Fibroblast of upper back skin (primary cell): ENCODE measurements at places on chromosomes 13 and 19.

GRCh38 chr13:33639626-33640080, 178.3 kb upstream of the RFC3 start:
- no peak for DNase-seq

- no peak for DNase-seq
These were observed 621.4 kb downstream of the DIAPH3 start for GRCh38 chr13:59542303-59542702.

GRCh38 chr19:17086834-17087233, 11.3 kb downstream of the MYO9B start:
- peak; percentile 43 for DNase-seq

GRCh38 chr13:29513002-29513980, 82.2 kb downstream of the SLC7A1 start:
- peak; percentile 25 for DNase-seq

DNA sequence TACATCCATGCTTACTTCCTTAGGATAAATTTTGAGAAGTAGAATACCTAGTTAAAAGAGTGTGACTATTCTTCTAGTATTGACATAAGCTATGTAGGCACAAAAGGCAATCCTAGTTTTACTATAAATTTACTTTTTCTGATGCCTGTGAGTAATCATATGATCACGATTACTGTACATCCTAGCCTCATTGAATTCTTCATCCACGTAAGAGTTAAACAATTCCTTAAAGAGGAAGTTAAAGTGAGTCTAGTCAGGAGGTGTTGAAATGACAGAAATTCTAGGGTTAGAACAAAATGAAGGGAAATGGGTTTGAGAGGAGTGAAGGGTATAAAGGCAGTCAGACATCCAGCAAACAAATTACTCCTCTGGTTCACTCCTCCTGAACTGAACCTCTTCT, at the start of gene ACOD1:
Gene ACOD1, plus strand, starts transcription at position 363 of the 400 bp plus-strand sequence. CDS start 48 bp downstream, outside the sequence.
- DNase-seq, result no peak

DNA sequence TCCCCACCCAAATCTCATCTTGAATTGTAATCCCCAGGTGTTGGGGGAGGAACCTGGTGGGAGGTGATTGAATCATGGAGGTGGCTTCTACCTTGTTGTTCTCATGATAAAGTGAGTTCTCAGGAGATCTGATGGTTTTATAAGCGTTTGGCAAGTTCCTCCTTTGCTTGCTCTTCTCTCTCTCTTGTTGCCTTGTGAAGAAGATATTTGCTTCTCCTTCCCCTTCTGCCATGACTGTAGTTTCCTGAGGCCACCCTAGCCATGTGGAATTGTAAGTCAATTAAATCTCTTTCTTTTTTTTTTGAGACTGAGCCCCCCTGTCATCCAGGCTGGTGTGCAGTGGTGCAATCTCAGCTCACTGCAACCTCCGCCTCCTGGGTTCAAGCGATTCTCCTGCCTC, 34.4 kb downstream of the VSTM1 start:
- no peak for DNase-seq

DNA sequence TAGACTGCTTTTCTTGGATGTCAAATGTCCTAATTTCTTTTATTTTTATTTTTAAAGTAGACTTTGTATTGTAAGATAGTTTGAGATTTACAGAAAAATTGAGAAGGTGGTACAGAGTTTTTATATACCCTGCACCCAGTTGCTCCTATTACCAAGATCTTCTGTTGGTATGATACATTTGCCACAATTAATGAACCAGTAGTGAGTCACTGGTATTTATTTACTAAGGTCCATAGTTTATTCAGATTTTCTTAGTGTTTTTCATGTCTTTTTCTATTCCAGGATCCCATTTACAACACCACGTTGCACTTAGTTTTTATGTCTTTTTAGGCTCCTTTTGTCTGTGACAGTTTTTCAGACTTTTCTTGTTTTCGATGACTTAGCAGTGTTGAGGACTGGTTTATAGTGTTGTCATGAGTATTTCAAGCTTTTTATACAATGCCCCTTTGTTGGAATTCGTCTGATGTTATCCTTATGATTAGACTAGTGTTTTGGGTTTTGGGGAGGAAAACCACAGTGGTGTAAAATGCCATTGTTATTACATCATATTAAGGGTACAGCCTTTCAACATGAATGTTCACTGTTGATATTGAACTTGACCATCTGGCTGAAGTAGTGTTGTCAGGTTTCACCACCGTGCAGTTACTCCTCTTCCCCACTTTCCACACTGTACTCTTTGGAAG, 35.9 kb downstream of the COG3 start:
- peak; percentile 91 for DNase-seq

GRCh38 chr13:29924482-29925350, 74.3 kb upstream of the UBL3 start:
- DNase-seq, result peak; percentile 83

DNA sequence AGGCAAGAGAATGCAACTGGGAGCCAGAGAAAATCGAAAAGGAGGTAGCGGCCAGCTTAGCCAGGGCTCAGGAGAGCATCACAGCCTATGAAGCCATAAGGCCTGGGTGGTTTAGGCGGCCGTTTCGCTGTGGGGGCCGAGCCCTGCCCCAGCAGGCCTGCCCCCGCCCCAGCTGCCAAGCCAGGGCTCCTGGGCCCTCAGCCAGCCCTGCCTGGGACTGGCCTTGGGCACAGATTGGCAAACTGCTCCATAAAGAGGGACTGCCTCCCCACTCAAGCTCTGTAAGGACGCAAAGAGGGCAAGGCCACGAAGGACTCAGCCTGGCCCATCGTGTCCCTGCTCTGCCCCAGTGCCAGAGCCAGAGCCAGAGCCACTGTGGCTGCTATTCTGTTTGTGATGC, 10.2 kb downstream of the ZNF653 start:
- DNase-seq, result no peak

GRCh38 chr19:13539332-13539731, 33.1 kb upstream of the CACNA1A start:
- DNase-seq, result no peak

GRCh38 chr13:39501702-39502324, 101.2 kb downstream of the LHFPL6 start:
- no peak for DNase-seq

DNA sequence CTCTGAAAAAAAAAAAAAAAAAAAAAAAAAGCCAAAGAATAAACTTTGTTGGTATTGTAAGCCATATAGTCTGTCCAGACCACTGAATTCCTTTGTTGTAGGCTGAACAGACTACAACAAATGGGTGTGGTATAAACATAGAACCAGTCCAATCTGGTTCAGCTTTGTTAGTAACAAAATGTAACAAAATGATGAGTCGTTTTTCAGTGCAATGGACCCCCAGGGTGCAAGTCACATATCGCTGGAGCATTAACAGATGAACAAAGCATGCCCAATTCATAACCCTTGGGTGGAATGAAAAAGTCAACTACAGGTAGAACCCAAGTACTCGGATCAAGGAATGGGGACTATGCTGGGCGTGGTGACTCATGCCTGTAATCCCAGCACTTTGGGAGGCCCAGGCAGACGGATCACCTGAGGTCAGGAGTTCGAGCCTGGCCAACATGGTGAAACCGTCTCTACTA, 13.6 kb upstream of the FCHO1 start:
- DNase-seq, result peak; percentile 13

GRCh38 chr13:46894568-46894967, 2.3 kb downstream of the HTR2A start:
- peak; percentile 59 for DNase-seq

GRCh38 chr13:29946093-29946492, 95.7 kb upstream of the UBL3 start:
- DNase-seq, result no peak

DNA sequence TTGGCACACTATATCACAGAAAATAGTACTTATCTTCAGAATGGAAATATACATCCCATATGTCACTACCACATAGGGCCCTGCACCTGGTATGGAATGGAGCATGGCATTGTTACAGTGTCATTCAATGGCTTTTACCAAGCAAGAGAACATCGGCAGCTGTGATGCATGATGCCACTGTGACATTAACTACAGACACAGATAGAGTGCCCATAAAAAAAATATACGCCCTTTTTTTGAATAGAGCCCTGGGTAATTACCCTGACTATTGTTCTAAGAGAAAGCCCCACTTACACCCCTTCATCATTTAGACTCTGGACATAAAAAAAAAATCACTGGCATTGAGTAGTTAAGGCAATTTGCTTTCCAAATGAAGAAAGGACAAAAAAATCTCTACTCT, 320.3 kb downstream of the DNAJC15 start:
- DNase-seq, result no peak

DNA sequence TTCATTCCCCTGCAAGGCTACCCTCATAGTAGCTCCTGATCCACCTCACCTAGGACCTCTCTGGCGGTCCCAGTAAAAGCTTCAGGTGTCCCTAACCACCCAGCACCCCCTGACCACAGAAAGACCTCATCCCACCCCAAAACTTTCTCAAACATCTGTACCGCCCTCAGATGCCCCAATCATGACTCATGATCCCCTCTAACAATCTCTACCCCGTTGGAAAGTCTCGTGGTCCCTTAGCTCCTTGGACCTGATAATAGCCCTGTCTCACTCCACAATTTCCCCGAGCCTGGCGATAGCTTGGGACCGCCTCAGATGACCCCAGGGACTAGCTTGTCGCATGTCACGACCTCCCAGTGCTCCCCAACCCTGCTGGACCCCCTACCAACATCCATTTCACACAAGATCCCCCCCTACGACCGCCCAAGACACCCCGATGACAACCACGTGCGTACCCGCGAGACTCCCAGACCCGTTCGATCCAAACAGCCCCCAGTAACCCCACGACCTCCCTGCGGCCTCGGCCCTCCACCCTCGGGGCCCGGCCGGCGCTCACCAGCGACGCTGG, 450 bp downstream of the NDUFA11 start:
- DNase-seq, result peak; percentile 50

DNA sequence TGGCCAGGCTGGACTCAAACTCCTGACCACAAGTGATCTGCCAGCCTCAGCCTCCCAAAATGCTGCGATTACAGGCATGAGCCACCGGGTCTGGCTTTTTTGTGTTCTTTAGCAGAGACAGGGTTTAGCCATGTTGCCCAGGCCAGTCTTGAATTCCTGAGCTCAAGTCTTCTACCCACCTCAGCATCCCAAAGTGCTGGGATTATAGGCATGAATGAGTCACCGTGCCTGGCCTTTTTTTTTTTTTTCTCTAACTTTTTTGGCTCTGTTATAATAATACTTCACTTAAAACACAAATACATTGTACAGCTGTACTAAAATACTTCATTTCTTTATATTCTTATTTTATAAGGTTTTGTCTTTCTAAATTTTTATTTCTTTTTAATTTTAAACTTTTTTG, 599.5 kb upstream of the PCDH9 start:
- peak; percentile 21 for DNase-seq

- no peak for DNase-seq
These were observed 132.9 kb downstream of the PAN3 start for GRCh38 chr13:28271056-28271840.

- DNase-seq, result no peak
These were observed 37.7 kb downstream of the ATP11A start for GRCh38 chr13:112727581-112727980.

DNA sequence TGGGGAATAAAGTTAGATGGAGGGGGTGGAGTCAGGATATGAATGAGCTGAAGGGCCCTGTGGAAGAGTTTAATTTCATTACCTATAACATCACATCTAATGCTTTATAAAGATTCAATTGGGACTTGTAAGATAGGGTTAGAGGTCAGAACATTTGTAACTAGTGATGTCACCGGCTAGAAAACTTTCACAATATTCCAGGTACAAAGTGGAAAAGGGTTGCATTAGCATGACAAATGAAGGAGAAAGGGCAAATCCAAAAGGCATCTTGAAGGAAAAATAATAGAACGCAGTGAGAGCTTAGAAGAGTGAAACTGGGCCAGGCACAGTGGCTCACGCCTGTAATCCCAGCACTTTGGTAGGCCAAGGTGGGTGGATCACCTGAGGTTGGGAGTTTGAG, 7.6 kb downstream of the MBNL2 start:
- no peak for DNase-seq

DNA sequence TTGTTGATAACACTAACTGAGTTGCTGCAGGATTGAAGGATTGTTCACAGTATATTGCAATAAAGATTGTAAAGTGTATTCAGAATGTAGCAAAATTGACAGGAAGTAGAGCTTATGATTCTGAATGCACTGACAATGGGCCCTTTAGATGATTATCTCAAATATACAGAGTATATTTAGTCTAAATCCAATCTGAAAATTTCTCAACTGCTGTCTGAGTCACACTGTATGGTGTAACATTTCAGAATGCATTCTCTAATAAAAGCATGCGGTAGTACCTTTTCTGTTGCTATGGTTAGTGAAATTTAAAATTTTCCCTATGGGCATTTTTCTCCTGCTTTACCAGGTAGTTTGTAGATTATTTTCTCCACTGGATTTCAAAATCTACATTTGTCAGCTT, 365.2 kb downstream of the PCDH17 start:
- DNase-seq, result peak; percentile 51

DNA sequence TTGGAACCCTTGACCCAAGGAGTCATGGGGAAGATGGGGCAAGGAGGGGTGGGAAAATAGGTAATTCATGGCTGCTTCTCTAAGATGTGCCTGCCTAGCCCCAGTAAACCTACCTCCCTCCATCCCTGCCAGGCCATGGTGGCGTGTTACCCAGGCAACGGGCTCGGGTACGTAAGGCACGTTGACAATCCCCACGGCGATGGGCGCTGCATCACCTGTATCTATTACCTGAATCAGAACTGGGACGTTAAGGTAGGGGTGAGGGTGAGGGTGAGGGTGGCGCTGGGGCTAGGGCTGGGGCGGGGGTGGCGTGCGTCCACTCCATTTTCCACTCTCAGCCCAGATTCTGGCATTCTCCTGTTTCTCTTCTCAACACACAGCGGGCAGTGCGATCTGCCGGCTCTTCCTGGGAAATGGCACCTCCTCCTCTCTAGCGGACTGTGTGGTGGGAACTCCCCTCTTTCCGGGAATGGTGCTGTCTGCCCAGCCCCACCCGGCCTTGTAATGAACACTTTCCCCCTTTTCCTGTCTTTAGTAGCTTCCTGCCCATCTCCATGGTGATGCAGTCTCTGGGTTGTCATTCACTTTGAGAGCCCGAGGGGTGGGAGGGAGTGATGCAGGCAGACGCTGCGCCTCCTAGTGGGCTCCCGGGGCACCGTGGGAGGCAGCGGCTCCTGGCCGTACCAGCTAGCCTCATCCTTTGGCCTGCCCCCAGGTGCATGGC, 7.6 kb downstream of the EGLN2 start:
- peak; percentile 96 for DNase-seq

DNA sequence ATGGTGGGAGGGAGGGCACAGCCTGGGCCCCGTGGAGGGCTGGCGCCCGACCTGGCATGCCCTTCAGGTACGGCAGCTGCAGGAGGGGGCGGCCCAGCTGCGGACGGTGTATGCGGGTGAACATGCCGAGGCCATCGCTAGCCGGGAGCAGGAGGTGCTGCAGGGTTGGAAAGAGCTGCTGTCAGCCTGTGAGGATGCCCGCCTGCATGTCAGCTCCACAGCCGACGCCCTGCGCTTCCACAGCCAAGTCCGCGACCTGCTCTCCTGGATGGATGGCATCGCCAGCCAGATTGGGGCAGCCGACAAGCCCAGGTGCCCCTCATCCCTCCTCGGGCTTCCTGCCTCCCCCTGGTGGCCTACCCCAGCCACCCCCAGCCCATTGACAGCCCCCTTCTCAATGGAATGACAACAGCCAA, 16.6 kb upstream of the SHKBP1 start:
- DNase-seq, result no peak
